Endodermal cell (in vitro differentiated cells): ENCODE measurements at places on chromosomes 7 and 10.
A peak's percentile ranks its signal among the peaks of the same experiment; 100 is the strongest.

GRCh38 chr7:37986908-37987330 is 66.5 kb downstream of the EPDR1 start:
- no peaks in the 10 kb centered on the region for H3K4me1 ChIP-seq
- H3K27ac ChIP-seq = peak overlapping the region; percentile 37
- no peaks in the 10 kb centered on the region for H3K27me3 ChIP-seq

- peak overlapping the region; percentile 94 for H3K27ac ChIP-seq
- peak overlapping the region; percentile 84 for H3K4me3 ChIP-seq
- H3K4me1 ChIP-seq = peaks cover 4% of the 10 kb centered on the region
- H3K36me3 ChIP-seq = peaks cover 8% of the 10 kb centered on the region
Measured at GRCh38 chr7:30594048-30594539, 584 bp upstream of the GARS1 start.

- peaks cover 8% of the 10 kb centered on the region for H3K27me3 ChIP-seq
- H3K4me1 ChIP-seq = peaks cover 5% of the 10 kb centered on the region
- peak overlapping the region; percentile 74 for H3K27ac ChIP-seq
- no peaks in the 10 kb centered on the region for H3K36me3 ChIP-seq
Measured at GRCh38 chr10:76230921-76231285, 799.5 kb downstream of the LRMDA start.

- DNase-seq = no peak
- H3K4me3 ChIP-seq = no peak overlapping the region
- H3K36me3 ChIP-seq = peaks cover 13% of the 10 kb centered on the region
- no peak overlapping the region for H3K27ac ChIP-seq
Measured at GRCh38 chr7:48113275-48113674, 24.2 kb downstream of the UPP1 start.

DNA sequence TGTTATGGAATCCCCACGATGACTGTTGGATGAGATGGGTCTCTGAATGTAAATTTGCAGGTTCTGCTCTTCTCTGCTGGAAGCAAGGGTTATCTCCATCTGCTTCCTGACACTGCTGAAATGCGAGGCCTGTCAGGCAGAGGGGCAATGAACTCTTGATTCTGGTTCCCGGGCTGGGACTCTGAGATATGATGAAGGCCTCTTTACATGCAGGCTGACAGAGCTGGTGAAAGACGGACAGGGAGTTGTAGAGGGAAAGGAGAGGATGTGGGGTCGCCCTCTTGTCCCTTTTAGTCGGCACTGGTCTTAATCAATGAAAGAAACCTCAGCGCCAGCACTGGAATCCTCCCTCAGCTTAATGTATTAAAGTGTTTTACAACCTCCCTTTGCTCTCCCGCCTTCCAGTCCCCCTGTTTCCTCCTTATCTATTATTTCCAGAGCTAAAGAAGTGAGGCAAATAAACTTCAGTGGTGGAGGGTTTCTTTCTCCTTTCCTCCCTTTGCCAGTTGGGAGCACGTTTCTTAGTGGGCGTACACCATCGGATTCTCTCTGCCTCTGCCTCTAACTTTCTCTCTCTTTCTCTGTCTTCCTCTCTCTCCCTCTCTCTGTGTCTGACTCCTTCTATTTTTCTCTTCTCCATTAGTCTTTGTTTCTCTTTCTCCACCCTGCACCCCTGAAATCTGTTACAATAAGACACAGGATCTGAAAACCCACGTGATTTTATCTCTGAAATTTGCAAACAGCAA is 145.6 kb downstream of the BAMBI start:
- H3K27ac ChIP-seq = no peak overlapping the region
- DNase-seq = no peak
- no peaks in the 10 kb centered on the region for H3K27me3 ChIP-seq
- no peaks in the 10 kb centered on the region for H3K4me1 ChIP-seq

- H3K27ac ChIP-seq = no peak overlapping the region
- peak overlapping the region; percentile 76 for H3K4me3 ChIP-seq
- peaks cover 4% of the 10 kb centered on the region for H3K4me1 ChIP-seq
Measured at GRCh38 chr7:91267171-91267955, 3.1 kb downstream of the FZD1 start.

DNA sequence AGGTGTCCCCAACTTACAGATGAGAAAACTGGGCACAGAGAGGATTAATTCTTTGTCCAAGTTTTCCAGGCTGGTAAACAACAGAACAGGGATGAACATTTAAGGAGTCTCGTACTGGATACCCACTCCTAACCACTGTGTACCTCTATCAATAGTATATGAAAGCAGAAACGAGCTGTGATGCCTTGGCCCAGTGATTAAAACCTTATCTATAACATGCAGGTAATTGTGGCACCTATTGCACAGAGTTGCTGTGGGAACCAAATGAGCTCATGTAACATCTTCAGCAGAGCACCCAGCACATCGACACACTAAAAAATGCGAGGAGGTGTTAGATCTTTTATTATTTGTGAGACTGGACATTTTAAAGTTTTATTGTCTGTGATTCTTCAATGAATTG is 1.6 kb downstream of the TMEM273 start:
- no peaks in the 10 kb centered on the region for H3K4me1 ChIP-seq
- DNase-seq = no peak
- H3K36me3 ChIP-seq = no peaks in the 10 kb centered on the region
